ENCODE measurements at places on chromosomes 12 and 14.
A peak's percentile ranks its signal among the peaks of the same experiment; 100 is the strongest.

GRCh38 chr12:42902001-42902400 is 312.5 kb upstream of the PRICKLE1 start:
- H3K4me1 ChIP-seq, result no peaks in the 10 kb centered on the region
- H3K27me3 ChIP-seq, result no peaks in the 10 kb centered on the region
- H3K27ac ChIP-seq, result no peak overlapping the region
- no peak overlapping the region for H3K4me3 ChIP-seq
- no peaks in the 10 kb centered on the region for H3K36me3 ChIP-seq

- H3K27me3 ChIP-seq, result no peaks in the 10 kb centered on the region
- H3K4me1 ChIP-seq, result no peaks in the 10 kb centered on the region
- no peak overlapping the region for H3K4me3 ChIP-seq
- H3K27ac ChIP-seq, result no peak overlapping the region
- no peaks in the 10 kb centered on the region for H3K36me3 ChIP-seq
These were observed 2.2 kb downstream of the SLC25A21 start for GRCh38 chr14:37170237-37170636.

GRCh38 chr14:69615121-69615495 is 3.7 kb downstream of the SUSD6 start:
- no peak for DNase-seq
- H3K27me3 ChIP-seq, result no peaks in the 10 kb centered on the region
- H3K36me3 ChIP-seq, result no peaks in the 10 kb centered on the region

GRCh38 chr12:58081488-58081887 is 140.1 kb downstream of the ATP23 start:
- DNase-seq, result no peak
- H3K4me3 ChIP-seq, result no peak overlapping the region
- no peak overlapping the region for H3K27ac ChIP-seq

- no peak overlapping the region for H3K27ac ChIP-seq
- no peaks in the 10 kb centered on the region for H3K36me3 ChIP-seq
- no peaks in the 10 kb centered on the region for H3K27me3 ChIP-seq
- DNase-seq, result no peak
- H3K4me3 ChIP-seq, result no peak overlapping the region
- H3K4me1 ChIP-seq, result peaks cover 7% of the 10 kb centered on the region
These were observed 407.9 kb downstream of the MED13L start for GRCh38 chr12:115869604-115870003.

- no peak overlapping the region for H3K4me3 ChIP-seq
- H3K27ac ChIP-seq, result no peak overlapping the region
- no peaks in the 10 kb centered on the region for H3K27me3 ChIP-seq
- H3K36me3 ChIP-seq, result no peaks in the 10 kb centered on the region
- no peak for DNase-seq
These were observed 7.9 kb downstream of the NOVA1 start for GRCh38 chr14:26589925-26590324.

- no peaks in the 10 kb centered on the region for H3K4me1 ChIP-seq
- no peak for DNase-seq
- no peaks in the 10 kb centered on the region for H3K36me3 ChIP-seq
- no peaks in the 10 kb centered on the region for H3K27me3 ChIP-seq
- no peak overlapping the region for H3K27ac ChIP-seq
These were observed 666 bp upstream of the DERA start for GRCh38 chr12:15910468-15910863.

- no peaks in the 10 kb centered on the region for H3K36me3 ChIP-seq
- no peak overlapping the region for H3K4me3 ChIP-seq
- DNase-seq, result no peak
- no peaks in the 10 kb centered on the region for H3K4me1 ChIP-seq
These were observed 37.8 kb upstream of the PPP1CC start for GRCh38 chr12:110780448-110780847.

DNA sequence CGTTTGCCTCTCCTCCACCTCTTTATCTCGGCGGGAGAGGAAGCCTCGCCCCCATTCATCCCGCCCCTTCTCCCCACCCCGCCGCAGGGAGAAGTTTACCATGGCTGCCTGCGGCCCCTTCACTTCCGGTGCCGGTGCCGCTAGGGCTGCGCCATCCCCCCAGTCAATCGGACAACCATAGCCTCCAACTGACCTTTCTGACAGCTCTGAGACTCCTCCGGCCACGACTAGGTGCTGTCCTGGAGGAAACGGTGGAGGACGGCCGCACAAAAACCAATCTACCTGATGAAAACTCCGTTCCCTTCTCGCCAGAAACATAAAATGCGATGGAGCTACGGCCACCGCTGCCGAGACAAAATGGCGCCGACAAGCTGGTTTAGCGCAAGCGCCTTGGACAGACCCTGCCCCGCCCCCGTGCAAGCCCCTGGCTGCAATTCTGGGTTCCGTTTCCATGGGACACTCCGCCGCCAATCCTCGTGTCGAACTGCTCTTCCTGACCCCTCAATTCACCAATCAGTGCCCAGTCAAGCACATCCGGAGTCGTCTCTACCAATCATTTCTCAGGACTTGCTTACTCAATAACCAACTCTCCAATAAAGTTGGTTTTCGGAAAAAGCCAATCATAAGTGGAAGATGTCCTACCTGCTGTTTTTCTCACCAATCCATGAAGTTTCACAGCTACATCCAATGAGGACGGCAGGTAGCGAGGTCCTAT is 436 bp upstream of the ARID4A start:
- peak overlapping the region; percentile 99 for H3K27ac ChIP-seq
- DNase-seq, result peak; percentile 100
- no peaks in the 10 kb centered on the region for H3K4me1 ChIP-seq
- H3K4me3 ChIP-seq, result peak overlapping the region; percentile 98
- no peaks in the 10 kb centered on the region for H3K27me3 ChIP-seq

DNA sequence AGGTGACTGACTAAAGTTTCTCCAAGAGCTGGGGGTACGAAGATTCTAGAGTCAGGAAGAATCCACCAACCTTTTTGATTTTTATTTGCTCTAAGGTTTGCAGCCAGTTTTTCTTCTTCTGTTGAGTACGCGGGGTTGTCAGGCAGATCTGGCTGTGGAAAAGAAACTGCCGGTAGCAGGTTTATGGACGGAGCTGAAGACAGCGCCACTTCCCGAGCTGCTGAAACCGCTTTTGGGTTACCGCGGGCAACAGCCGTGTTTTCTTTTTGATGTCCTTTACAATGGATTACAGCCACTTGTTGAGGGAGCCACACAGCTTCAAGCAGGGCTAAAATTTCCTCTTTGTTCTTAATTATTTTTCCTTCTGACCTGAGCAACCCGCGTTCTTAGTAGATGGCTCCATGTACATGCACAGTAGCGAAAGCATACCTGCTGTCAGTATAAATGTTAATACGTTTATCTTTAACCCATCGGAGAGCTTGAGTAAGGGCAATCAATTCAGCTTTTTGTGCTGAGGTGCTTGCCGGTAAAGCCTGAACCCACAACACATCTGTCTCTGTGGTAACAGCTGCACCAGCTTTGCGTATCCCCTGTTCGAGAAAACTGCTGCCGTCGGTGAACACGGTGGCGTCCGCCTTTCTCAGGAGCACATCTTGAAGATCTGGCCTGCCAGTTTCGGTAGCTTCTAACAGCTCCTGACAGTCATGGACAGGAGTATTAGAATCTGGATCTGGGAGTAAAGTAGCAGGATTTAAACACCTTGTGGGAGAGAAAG is 674.3 kb downstream of the TMEM121 start:
- DNase-seq, result no peak
- no peak overlapping the region for H3K27ac ChIP-seq
- H3K4me1 ChIP-seq, result no peaks in the 10 kb centered on the region
- no peaks in the 10 kb centered on the region for H3K27me3 ChIP-seq
- H3K4me3 ChIP-seq, result no peak overlapping the region
- no peaks in the 10 kb centered on the region for H3K36me3 ChIP-seq

GRCh38 chr12:42382013-42382696 is 56.2 kb downstream of the PPHLN1 start:
- DNase-seq, result peak; percentile 63
- no peak overlapping the region for H3K27ac ChIP-seq
- H3K27me3 ChIP-seq, result no peaks in the 10 kb centered on the region
- peaks cover 4% of the 10 kb centered on the region for H3K4me1 ChIP-seq
- H3K36me3 ChIP-seq, result no peaks in the 10 kb centered on the region

DNA sequence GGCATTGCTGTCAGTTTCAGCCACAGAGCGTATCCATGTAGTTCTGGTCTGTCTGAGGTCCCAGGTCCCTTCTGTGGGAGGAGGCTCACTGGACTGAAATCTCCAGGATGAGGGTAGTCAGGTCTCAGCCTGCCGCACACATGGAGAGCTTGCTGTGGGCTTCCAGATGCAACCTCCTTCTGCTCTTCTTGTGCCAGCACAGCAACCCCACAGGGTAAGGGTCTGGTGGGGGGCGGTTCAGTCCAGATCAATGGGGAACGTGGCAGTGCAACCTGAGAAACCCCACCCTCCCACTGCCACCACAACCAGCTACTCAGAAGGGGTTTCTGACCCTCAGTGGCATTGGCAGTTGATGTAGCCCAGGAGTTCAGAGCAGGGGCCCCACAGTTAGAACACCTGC is 61.2 kb downstream of the BEGAIN start:
- H3K36me3 ChIP-seq, result no peaks in the 10 kb centered on the region
- no peaks in the 10 kb centered on the region for H3K27me3 ChIP-seq
- H3K4me1 ChIP-seq, result no peaks in the 10 kb centered on the region
- no peak overlapping the region for H3K4me3 ChIP-seq
- H3K27ac ChIP-seq, result no peak overlapping the region
- DNase-seq, result no peak

DNA sequence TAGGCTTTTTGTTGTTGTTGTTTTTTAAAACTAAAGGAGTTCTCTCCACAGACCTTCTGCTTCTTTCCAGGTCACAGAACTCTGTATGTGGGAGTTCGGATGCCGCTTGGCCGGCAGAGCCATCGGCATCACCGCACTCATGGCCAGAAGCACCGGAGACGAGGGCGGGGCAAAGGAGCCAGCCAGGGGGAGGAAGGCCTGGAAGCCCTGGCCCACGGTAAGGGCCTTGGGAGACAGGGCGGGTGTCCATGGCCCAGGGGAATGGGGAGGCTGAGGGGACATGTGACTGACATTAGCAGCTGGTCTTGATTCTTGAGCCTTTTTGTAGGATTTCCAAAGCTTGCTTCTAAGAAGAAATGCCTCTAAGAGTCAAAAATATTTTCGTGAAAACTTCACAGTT is 26.2 kb downstream of the SLC4A8 start:
- DNase-seq, result no peak
- H3K27me3 ChIP-seq, result no peaks in the 10 kb centered on the region
- H3K27ac ChIP-seq, result no peak overlapping the region
- H3K4me1 ChIP-seq, result peaks cover 18% of the 10 kb centered on the region
- no peaks in the 10 kb centered on the region for H3K36me3 ChIP-seq

GRCh38 chr14:82075566-82075965 is 541.9 kb upstream of the SEL1L start:
- H3K4me1 ChIP-seq, result no peaks in the 10 kb centered on the region
- DNase-seq, result peak; percentile 71
- H3K27ac ChIP-seq, result no peak overlapping the region
- H3K27me3 ChIP-seq, result no peaks in the 10 kb centered on the region

GRCh38 chr12:113587720-113588119 is 116.0 kb upstream of the LHX5 start:
- no peaks in the 10 kb centered on the region for H3K36me3 ChIP-seq
- H3K4me3 ChIP-seq, result no peak overlapping the region
- no peaks in the 10 kb centered on the region for H3K27me3 ChIP-seq
- peak; percentile 94 for DNase-seq

DNA sequence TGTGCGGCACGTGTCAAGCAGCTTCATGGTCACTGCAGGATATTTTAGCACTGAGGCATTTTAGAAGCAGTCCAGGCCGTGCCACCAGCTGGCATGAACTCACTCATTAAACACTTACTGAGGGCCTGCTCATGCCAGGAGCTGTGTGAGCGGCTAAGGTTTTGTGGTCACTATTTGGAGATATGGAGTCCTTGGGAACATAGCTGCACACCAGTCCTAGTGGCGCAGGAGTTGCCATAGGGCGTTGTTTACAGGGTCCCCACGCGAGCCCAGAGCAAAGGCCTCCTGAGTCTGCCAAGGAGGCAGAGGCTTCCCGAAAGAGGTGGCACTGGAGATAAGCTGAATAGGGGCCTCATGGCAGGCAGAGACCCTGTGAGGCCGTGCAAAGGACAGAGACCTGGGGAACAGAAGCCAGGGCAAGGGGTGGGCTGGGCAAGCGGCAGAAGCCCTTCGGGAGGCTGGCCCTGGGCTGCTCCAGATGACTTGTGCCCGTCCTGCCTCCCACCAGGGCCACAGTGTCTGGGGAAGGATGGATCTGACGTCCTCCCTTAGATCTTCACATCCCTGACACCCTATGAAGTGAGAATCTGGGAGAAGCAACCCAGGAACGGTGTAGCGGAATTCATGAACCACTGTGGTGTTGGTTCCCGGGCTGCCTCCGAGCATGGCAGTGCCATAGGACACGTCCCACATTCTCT is 38.9 kb downstream of the SFSWAP start:
- H3K36me3 ChIP-seq, result peaks cover 15% of the 10 kb centered on the region
- H3K4me3 ChIP-seq, result no peak overlapping the region
- H3K27me3 ChIP-seq, result no peaks in the 10 kb centered on the region

DNA sequence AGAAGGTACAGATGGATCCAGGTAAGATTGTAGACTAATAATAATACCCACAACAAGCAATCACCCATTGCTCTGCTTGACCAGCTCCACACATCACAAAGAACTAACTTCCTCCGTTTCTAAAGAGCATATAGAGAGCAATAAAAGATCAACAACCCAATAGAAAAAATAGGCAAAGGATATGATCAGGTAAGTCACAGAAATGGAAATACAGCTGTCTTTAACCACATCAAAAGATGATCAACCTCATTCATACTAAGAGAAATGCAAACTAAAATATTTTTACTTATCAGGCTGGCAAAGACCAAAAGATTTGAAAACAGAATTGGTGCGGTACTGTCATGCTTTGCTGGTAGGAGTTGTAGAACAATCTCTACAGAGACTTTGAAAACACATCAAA is 8.9 kb downstream of the C2CD5 start:
- no peak for DNase-seq
- H3K27me3 ChIP-seq, result no peaks in the 10 kb centered on the region
- H3K36me3 ChIP-seq, result peaks cover 4% of the 10 kb centered on the region
- H3K4me1 ChIP-seq, result no peaks in the 10 kb centered on the region
- no peak overlapping the region for H3K27ac ChIP-seq
- H3K4me3 ChIP-seq, result no peak overlapping the region
